ENCODE measurements at places on chromosomes 2 and 18.

- H3K36me3 ChIP-seq: peaks cover 39% of the 10 kb centered on the region
- no peak for DNase-seq
- no peak overlapping the region for H3K4me3 ChIP-seq
- H3K27me3 ChIP-seq: no peaks in the 10 kb centered on the region
- H3K27ac ChIP-seq: no peak overlapping the region
These were observed 6.8 kb downstream of the SFT2D3 start for GRCh38 chr2:127707890-127708648.

GRCh38 chr2:39781697-39782096, 2.6 kb upstream of the THUMPD2 start:
- DNase-seq: no peak
- peaks cover 47% of the 10 kb centered on the region for H3K4me1 ChIP-seq
- no peak overlapping the region for H3K27ac ChIP-seq

DNA sequence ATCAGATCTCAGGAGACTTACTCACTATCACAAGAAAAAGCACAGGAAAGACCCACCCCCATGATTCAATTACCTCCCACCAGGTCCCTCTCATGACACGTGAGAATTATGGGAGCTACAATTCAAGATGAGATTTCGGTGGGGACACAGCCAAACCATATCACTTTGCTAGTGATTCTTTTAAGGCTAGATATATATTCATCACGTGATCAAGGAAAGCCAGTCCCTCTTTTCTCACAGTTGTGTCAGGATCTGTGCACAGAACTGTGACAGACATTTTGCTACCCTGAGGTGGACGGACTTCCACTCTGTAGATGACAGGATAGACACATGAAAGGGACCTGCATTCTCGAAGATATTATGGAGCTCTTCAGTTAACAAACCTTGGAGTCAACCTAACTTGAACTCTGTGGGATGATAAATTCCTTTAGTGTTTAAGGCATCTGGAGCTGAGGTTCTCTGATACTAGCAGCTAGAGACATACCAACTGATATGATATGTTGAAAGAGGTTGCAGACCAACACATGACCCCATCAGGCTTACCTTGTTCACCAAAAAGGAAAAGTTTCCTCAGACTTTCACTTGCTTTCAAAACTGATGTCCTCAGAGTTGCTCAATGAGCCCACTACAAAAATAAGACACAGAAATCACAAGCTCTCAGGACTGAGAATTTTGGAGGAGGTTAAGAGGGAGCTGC, 66.3 kb upstream of the SCG2 start:
- no peak overlapping the region for H3K4me3 ChIP-seq
- H3K36me3 ChIP-seq: no peaks in the 10 kb centered on the region
- H3K27ac ChIP-seq: no peak overlapping the region
- no peaks in the 10 kb centered on the region for H3K4me1 ChIP-seq

DNA sequence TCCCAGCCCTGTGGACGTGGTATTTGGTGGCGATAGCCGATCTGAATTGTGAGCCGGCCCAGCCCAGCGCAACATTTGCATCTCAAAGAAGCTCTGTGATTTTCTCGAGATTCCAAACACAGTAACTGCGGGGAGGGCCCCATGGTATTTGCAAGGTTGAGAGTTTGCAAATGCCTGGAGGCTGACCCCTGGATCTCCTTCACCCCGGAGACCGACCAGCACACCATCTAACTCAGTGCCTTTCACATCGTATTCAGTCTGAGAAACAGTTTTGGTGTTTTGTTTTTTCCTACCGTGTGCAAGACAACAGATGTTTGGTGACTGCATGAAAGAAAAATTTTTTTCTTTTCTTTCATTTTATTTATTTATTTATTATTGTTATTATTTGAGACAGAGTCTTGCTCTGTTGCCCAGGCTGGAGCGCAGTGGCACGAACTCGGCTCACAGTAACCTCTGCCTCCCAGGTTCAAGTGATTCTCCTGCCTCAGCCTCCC, 40.3 kb downstream of the MYCN start:
- H3K4me1 ChIP-seq: no peaks in the 10 kb centered on the region
- no peaks in the 10 kb centered on the region for H3K36me3 ChIP-seq
- no peaks in the 10 kb centered on the region for H3K27me3 ChIP-seq

GRCh38 chr18:3610813-3611212, 160.8 kb downstream of the TGIF1 start:
- H3K4me1 ChIP-seq: peaks cover 20% of the 10 kb centered on the region
- H3K27me3 ChIP-seq: no peaks in the 10 kb centered on the region
- H3K4me3 ChIP-seq: no peak overlapping the region
- DNase-seq: peak; percentile 20
- no peaks in the 10 kb centered on the region for H3K36me3 ChIP-seq
- no peak overlapping the region for H3K27ac ChIP-seq

DNA sequence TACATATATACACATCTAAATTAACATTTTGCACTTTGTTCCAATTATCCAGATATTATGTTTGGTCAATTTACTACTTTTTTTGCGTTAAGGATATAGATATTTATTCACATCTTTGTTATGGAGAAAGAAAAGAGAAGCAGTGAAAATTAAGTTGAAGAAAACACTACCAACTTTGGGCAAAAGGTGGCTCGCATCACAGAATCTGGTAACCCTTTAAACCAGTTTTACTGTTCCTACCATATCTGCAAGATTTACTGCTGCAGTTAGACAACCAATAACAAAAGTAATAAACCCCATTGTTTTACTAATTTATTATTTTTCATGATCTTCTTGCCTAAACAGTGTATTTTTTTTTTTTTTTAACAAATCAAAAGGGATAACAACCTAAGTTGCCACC, 53.6 kb downstream of the SMAD2 start:
- H3K27ac ChIP-seq: no peak overlapping the region
- H3K4me1 ChIP-seq: no peaks in the 10 kb centered on the region
- H3K36me3 ChIP-seq: peaks cover 10% of the 10 kb centered on the region
- H3K4me3 ChIP-seq: no peak overlapping the region
- DNase-seq: no peak
- no peaks in the 10 kb centered on the region for H3K27me3 ChIP-seq

DNA sequence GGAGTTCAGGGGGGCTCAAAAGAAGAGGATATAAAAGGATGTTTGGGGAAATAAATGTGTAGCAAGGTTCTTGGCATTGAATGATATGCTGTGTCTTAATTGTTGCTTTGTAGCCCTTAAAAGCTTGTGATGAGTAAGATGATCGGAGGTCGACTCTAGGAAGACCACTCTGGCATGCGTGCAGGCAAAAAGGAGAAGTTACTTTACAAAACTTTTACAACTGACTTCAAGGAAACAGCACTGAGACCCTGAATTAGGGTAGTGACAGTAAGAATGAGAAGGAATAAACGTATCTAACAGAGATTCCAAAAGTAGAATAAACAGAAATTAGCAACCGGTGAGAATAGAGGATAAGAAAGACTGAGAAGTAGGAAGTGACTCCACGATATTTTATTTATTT, 228.7 kb upstream of the TANK start:
- no peak overlapping the region for H3K27ac ChIP-seq
- no peaks in the 10 kb centered on the region for H3K36me3 ChIP-seq
- no peak overlapping the region for H3K4me3 ChIP-seq
- DNase-seq: no peak

DNA sequence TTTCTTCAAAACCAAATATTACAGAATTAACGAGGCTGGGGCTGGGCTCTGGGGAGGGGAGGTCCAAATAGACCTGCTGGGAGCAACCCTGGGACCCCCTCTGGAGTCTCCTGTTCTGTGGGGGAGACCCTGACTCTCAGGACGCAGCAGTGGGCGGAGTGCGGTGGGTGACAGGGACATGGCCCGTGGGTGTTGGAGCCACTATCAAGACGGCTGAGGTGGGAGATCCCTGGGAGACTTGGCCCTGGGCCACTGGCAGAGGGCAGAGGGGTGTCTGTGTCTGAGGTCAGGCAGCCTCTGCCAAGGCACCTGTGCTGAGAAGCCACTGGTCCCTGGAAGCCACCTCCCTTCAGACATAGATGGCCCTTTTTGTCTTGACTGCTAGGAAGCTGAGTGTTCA, 79.5 kb upstream of the CTDP1 start:
- no peak overlapping the region for H3K27ac ChIP-seq
- peaks cover 4% of the 10 kb centered on the region for H3K27me3 ChIP-seq
- DNase-seq: peak; percentile 69
- no peaks in the 10 kb centered on the region for H3K4me1 ChIP-seq
- no peak overlapping the region for H3K4me3 ChIP-seq
- no peaks in the 10 kb centered on the region for H3K36me3 ChIP-seq

GRCh38 chr18:10067670-10068659, 154.1 kb downstream of the VAPA start:
- H3K4me3 ChIP-seq: no peak overlapping the region
- H3K4me1 ChIP-seq: peaks cover 7% of the 10 kb centered on the region

DNA sequence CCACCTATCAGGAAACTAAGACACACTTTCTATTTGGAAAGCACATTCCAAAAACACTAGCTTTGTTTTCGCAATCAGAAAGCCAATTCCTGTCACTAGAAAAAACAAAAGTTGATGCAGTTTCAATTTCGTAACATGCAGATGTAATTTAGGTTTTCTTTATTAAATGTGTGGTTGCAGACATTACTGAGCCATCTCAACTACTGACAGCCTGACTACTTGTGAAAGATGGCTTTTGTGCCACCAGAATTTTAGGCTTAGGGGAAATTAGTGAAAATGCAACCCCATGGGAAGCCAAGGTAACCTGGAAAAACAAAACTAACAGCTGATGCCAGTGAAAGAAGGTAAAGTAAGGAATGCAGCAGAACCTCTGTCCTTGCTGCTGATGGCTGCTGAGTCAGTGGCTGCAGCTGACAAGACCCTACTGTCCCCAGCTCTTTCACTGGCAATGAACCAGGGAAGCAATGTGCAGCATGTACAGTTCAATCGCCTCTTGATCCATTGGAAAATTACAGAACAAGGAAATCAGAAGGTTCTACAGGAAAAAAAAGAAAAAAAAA, 34.9 kb downstream of the FEZ2 start:
- H3K4me3 ChIP-seq: no peak overlapping the region

DNA sequence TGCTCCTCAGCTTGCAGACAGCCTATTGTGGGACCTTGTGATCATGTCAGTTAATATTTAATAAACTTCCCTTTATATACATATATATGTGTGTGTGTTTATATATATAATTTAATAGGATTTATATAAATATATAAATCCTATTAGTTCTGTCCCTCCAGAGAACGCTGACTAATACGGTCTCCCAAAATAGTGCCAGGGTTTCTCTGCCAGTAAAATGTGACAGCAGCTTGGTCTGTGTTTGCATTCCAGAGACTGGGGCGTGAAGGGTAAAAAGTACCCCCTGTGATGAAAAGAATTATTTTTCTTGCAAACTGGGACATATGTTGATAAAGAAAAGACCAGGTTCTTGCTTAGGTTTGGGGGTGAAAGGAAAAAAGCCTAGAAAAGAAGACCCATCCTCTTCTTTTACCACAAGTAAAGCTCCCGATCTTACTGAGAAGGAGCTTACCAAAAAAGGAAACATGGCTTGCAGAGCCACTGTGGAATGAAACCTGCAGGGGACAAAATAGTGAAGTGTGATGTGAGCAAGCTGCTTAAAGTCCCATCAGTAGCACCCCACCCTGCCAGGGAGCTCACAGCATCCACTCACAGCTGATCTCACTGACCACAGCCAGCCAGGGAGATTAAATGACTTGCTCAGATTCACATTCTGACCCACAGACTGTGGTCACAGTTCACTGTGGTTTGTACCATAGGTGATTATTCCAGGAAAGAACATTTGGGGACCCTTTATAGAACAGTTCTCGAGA, 110.9 kb upstream of the RMP24 start:
- no peaks in the 10 kb centered on the region for H3K4me1 ChIP-seq
- no peaks in the 10 kb centered on the region for H3K27me3 ChIP-seq
- H3K27ac ChIP-seq: no peak overlapping the region
- no peaks in the 10 kb centered on the region for H3K36me3 ChIP-seq
- DNase-seq: no peak

DNA sequence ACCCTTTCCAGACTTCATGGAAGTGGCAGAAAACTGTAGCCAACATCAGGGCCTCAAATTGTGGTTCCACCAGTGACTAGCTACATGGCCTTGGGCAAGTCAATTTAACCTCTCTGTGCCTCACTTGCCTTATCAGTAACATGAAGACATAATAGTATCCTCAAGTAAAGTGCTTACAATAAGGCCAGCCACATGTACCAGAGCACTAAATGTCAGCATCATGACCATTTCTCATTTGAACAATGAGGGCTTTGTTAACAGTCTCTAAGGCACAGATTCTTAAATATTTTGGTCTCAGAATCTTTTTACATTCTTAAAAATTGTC, 5.8 kb upstream of the KCMF1 start:
- H3K27ac ChIP-seq: no peak overlapping the region
- H3K4me3 ChIP-seq: no peak overlapping the region
- no peaks in the 10 kb centered on the region for H3K27me3 ChIP-seq

DNA sequence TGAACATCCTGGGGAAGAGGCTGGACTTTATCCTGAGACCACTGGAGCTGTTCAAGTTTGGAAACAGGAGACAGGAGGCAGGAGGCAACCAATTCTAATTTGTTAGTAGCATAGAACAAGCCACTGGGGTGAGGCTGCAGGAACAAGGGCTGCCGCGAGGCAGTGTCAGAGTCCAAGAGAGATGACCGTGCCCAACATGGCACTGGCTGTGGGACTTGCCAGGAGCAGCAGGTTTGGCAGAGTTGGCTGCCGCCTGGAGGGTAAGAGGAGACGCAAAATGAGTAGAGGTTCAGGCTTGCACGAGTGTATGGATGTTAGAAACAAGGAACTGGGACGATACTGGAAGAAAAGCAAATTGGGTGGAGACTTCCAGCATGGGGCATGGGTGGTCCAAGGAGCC, 168.5 kb downstream of the TPGS2 start:
- DNase-seq: no peak
- no peaks in the 10 kb centered on the region for H3K4me1 ChIP-seq
- no peak overlapping the region for H3K4me3 ChIP-seq
- H3K36me3 ChIP-seq: no peaks in the 10 kb centered on the region

- H3K27ac ChIP-seq: no peak overlapping the region
- no peaks in the 10 kb centered on the region for H3K27me3 ChIP-seq
- H3K36me3 ChIP-seq: no peaks in the 10 kb centered on the region
These were observed 113.6 kb downstream of the BABAM2 start for GRCh38 chr2:28004086-28004485.

DNA sequence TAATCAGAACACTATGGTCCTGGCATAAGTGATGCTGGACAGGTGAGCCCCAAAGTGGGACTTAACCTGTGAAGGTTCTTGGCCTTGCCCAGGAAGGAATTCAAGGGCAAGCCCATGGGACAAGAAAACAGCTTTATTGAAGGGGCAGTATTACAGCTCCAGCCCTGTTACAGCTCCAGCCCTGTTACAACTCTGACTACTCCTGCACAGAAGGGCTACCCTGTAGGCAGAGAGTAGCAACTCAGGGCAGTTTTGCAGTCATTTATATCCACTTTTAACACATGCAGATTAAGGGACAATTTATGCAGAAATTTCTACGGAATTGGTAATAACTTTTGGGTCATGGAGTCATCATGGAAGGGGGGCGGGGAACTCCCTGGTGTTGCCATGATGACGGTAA, 15.7 kb downstream of the IL37 start:
- no peaks in the 10 kb centered on the region for H3K27me3 ChIP-seq
- no peak overlapping the region for H3K4me3 ChIP-seq
- H3K4me1 ChIP-seq: no peaks in the 10 kb centered on the region
- H3K27ac ChIP-seq: no peak overlapping the region

GRCh38 chr18:75818383-75818782, 390.9 kb upstream of the SMIM21 start:
- no peak overlapping the region for H3K27ac ChIP-seq
- no peaks in the 10 kb centered on the region for H3K27me3 ChIP-seq
- no peak for DNase-seq
- H3K4me1 ChIP-seq: no peaks in the 10 kb centered on the region
